ENCODE measurements at places on chromosomes 6 and 20.

- no peak for DNase-seq
Observed at GRCh38 chr6:152636609-152637295, 410 bp downstream of the SYNE1 start.

DNA sequence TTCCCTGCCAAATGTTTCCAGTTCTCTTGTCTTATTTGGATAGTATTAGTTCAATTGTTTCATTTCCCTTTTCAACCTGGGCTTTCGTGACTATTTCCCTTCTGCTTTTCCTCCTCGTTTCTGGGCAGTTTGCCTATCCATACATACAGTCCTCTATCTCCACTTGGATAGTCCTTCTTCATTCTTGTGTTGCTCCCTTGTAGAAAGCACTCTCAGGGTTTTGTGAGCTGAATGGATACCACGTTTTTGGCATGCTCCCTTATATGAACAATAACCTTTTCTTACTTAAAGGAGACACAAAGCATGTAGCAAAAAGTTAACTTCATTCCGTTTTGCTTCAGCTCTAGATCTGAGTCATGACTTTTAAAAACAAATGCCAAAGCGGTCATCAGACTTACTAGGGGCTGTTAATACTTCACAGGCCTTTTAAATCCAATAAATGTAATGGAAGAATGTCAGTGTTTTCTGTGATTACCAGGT, 16.6 kb downstream of the CRYBG1 start:
- no peak for DNase-seq

DNA sequence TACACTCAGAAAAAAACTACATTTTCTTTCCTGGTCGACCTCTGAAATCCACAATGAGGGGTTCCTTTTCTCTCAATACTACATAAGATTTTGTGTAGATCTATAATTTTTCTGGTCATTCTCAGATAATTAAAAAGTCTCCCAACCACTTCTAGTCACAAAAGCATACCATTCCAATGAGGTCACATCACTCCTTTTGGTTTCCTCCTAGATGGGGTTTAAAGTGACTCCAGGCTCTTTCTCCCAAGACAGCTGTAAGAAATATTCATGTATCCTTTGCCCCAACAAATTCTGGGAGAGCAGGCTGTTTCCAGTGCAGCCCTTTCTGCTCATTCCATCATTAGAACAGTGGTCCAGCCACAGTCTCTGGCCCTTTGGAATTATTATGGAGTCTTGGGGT, 43.1 kb upstream of the BEND6 start:
- DNase-seq = no peak

DNA sequence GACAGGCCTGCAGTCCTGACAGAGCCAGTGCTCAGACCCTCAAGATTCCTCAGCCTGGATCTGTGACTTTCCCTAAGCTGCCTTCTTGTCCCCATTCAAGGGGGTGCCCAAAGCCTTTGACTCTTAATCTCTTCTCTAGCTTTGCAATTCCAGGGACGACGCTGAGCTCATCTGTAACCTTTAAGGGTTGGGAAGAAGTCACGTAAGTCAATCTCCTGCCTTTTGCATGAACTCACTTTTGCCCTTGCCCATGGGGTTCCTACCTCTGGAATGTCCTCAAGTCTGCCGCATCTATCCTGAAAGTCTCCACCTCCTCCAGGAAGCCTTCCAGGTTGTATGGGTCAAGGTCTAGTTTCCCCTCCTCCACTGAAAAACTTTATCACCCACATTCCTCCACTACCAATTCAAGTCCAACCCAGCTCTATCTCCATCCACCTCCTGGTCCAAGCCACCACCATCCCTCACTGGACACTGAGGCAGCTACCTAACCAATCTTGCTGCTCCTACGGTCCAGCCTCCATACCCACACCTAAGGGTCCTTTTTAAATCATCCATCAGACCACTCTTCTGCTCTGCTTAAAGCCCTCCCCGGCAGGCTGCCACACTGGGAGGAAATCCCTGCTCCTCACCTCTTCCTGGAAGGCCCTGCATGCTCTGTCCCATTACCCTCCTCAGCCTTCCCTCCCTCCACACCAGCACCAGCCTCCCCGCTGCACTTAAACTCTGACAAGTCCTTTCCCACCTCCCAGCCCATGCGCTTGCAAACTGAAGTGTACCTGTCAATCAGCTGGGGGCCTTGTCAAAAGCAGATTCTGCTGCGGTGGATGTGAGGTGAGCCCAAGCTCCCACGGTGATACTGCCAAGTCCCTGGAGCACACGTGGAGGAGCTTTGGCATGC, 29.7 kb downstream of the PREX1 start:
- no peak for DNase-seq

DNA sequence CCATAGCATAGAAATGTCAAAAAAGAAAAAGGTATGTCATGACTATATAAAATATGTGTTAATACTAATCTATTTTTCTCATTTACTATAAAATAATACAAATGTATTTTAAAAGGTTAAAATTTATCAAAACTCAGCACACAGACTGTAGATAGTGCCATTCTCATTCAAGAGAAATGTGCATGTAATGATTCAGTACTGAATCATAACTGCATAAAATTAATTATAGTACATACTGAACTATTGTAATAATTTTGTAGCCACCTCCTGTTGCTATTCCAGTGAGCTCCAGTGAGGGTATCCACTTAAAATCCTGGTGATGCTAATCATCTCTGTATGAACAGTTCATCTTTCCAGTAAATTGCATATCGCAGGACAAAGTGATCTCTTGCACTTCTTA, 82.8 kb downstream of the HMGCLL1 start:
- DNase-seq = no peak

- no peak for DNase-seq
Observed at GRCh38 chr6:98094696-98095095, 739.7 kb upstream of the POU3F2 start.

GRCh38 chr20:4091490-4092479, 76.4 kb upstream of the RNF24 start:
- DNase-seq = peak; percentile 36

- no peak for DNase-seq
Observed at GRCh38 chr6:163983679-163984078, 569.2 kb downstream of the QKI start.

- no peak for DNase-seq
Observed at GRCh38 chr6:165659945-165660856, 2.8 kb downstream of the PDE10A start.

DNA sequence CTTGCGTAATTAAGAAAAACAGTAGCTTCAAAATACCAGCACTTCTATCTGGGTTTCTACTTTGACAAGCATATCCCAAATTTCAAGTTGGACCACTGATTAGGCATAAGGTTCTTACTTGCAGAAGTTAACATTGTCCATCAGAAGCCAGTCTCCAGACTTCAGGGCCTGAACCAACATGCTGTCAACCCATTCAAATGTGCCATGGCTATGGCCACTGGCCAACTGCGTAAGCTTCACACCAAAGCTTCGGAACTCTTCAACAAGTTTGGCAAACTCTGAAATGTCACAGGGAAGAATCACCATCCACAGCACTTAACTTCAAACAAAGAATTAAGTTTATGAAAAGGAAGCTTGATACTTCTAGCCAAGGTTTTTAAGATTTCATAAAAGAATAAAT, 78.0 kb upstream of the LYRM2 start:
- no peak for DNase-seq

GRCh38 chr20:37273988-37274387, 12.4 kb upstream of the GHRH start:
- DNase-seq = no peak

- DNase-seq = peak; percentile 26
Observed at GRCh38 chr6:71420693-71421328, 132.2 kb downstream of the OGFRL1 start.

- no peak for DNase-seq
Observed at GRCh38 chr6:168265827-168266815, 53.5 kb downstream of the DACT2 start.

DNA sequence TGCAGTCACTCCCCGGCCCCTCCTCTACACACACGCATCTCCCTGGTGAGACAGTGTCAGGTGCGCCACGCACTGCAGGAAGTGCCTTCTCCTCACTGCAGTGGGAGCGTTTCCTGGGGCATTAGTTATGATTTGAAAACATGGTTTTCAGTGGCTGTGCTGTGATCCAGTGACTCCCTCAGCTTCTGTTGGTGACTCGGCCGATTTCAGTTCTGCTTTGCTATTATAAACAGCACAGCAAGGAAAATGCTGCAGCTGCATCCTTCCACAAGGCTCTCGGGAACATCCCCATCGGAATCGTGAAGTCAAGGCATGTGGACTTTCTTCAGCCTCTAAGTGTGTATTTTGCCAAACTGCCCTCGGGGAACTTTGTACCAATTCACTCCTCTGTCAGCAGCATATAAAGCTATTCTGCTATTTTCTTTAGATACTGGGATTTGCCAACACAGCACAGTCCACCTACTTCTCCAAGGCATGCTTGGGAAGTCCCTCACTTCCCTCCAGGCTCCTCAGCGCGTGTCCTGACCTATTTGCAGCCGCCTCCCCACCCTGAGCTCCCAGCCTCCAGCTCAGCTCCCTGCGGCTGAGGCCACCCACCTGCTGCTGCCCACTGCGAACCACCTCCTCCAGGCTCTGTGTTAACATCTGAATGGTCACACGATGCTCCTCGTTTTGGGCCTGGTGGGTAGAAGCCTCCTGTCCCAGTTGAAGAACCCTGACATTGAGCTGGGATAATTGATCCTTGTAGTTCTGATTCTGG, 54.5 kb downstream of the GINS1 start:
- DNase-seq = no peak
